ENCODE measurements at places on chromosomes 11 and 22. TPM values are rescaled to one million over a fixed set of nuclear protein-coding genes. Genes with fewer than 3 reads are reported as not detected.

DNA sequence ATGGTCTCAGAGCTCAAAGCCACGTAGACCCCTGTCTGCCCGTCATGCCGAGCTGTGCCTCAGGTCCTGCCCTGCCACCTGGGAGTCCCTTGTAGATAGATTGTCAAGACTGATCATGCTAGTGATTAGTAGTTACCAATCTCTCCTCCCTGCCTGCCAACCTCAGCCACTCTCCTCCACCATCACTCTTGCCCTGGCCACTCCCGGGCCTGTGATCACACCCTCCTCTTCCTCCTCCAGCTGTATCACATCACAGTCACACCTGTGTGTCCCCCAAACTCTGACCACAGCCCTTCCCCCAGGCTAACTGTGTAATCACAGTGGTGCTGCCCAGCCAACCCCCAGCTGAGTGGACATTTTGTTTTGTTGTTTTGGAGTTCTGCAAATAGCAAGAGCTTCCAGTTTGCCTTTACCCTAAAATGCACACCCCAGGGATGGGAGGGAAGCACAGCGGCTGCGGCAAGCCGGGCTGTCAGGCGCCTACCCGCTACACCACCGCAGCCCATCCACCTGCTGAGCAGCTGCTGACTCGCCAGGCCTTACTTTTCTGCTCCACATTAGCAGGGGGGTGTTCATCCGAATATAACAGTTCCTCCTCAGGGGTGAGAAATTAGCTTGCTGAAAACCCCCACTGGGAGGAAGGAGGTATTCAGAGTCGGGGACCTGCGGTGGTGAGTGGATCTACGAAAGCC is 45.8 kb downstream of the LRFN4 start:
- ATAC-seq, result no peak

- no peak for ATAC-seq
Measured at GRCh38 chr11:22508665-22509064, 117.0 kb downstream of the FANCF start.

DNA sequence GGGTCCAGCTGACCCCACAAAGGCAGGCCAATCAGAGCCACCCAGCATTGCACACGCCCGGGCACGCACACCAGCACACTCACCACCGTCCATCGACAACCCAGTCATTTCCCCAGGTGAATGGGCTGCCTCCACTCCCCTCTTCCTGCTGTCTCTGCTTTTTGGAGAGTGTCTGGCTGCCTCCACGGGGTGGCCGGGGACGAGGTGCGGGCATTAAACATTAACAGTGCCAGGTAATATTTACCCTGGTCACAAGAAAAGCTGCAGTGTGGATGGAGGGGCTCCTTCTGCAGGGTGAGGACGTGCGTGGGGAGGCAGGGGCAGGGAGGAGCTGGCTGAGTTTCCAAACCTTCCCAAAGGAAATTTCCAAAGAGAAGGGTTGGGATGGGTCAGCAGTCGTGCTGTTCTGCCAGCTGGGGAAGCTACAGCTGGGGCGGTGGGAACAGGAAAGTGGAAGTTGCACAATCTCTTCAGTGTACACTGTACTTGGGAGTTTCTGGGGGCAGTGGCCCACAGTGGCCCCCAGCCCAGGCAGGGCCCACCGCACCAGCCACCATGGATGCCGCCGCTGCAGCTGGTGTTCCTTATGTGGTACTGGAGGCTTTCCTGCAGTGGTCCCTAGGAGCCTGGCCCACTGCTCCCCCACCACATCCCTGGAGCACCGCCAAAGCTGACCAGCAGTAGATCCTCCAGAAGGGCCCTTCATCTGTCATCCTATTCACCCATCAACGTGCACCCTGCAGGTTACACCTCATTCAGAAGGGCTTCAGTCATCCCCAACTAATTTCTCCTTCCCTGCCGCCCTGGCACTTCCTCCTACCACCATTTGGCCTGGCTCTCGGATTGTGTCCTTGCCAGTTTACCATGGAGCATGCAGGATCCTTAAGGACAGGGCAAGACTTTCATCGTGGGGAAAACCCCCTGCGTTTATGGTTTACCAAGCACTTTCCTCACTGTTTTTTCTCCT is at the start of gene FXYD2:
Gene FXYD2, minus strand, starts transcription at position 174 of the 967 bp plus-strand sequence. Its CDS starts 66 bp downstream, at position 108.
- ATAC-seq, result no peak

GRCh38 chr11:2912498-2912897 is 16.7 kb downstream of the PHLDA2 start:
- peak; percentile 44 for ATAC-seq

DNA sequence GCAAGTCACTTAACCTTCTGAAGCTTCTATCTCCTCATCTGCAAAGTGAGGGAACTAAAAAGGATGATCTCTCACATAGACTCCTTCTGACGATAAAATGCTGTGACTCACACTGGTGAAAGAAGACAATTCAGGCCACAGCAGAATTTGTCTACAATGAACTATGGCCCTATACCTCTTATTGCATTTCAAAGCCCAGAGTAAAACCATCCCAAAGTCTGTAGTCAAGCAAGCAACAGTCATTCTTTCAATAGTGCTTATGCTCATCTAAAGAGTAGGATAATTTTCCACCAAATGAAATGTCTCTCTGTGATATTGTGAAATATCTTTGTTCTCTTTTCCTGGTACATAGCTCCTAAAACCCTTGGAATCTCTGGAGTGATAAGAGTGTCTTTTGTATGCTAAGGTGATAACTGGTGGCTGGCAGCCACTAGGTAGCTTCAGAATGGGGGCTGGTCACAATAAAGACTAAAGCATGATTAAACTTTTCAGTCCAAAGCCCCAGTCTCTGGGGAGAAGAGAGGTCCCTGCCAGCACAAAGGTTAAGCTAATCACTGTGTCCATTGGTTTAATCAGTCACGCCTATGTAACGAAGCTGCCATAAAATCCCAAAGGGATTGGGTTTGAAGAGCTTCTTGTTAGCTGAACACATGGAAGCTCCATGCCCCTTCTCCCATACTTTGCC is 30.8 kb downstream of the SYTL2 start:
- peak; percentile 57 for ATAC-seq

- ATAC-seq, result peak; percentile 84
Measured at GRCh38 chr11:118295815-118296454, 8.6 kb upstream of the CD3E start.

DNA sequence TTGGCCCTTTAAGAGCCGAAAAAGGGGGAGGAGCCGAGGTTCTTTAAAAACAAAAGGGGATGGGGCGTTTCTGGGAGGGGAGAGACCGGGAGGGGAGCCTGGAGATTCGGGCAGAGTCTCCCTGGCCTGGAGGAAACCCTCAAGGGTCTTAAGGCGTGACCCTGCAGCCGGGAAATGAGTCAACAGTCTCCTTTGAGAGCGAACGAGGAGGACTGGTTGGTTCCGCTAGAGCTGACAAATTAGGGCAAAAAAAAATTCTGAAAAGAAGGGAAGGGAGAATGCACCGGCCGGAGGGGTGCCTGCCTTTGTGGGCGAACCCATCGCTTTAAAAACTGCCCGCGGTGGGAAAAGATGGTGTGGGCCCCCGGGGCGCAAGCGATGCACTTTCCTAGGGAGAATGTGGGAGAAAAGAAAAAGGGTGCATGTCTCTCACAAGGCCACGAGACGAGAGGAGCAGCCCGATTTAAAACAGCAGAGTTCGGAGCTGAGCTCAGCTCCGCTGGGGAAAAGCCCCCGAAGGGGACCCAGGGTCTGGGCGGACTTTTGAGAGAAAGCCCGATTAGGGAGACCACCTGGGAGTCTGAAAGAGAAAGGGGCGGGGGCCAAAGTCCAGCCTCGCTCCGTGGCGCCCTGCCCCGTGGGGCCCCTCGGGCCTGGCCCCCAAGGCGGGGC is 874 bp downstream of the ZFTA start:
- ATAC-seq, result peak; percentile 34

- ATAC-seq, result no peak
Measured at GRCh38 chr22:22847241-22847640, 40.4 kb upstream of the IGLL5 start.

GRCh38 chr22:36358533-36359469 is 29.0 kb downstream of the MYH9 start:
- peak; percentile 46 for ATAC-seq

DNA sequence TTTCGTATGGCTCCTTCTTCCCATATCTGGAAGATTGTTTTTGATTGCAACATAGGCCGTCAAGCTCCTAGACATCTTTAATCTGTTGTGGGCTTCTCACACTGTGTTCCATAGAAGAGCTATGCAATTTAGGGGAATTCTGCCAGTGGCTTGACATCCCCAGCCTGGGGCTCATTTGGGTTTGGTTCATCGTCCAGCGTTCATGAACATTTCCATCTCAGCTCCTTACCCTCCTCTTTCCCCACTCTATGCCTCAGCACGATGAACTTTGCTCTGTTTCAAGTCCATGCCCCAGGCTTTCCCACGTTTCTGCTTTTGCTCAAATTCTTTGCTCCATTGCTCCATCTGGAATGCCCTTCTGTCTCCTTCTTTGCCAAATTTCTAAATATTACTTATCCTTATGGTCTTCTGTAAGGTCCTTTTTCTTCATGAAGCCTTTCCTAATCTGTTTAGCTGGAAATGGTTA is 26.1 kb upstream of the CLMP start:
- no peak for ATAC-seq

DNA sequence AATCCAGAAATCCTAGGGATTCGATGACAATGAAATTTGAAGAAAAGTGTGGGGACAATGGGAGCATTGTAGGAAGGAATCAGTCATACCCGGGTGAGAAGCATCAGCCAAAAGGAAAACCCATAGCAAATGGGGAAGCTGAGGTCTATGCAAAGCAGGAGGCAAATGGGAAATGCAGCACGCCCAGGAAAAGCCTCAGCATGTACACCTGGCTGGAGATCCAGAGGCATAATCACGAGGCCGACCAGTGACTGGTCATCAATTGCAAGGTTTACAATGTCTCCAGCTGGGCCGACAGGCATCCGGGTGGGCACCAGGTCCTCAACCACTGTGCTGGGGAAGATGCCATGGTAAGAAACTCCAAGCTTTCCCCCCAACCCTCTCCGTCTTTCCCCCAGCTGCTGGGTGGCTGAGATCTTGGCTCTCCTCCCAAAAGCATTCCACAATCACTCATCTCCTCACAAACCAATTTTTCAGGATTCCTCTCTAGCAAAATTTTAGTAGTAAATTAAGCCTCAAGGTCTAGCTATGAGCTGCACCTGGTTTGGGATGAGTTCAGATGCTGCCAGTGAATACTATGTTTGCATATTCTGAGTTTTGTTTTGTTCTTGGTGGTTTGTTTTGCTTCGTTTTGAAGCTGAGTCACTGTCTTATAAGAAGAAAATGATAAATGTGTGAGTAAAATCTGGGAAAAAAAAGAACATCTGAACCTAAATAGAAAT is 98.0 kb upstream of the OR5AK2 start:
- ATAC-seq, result no peak

DNA sequence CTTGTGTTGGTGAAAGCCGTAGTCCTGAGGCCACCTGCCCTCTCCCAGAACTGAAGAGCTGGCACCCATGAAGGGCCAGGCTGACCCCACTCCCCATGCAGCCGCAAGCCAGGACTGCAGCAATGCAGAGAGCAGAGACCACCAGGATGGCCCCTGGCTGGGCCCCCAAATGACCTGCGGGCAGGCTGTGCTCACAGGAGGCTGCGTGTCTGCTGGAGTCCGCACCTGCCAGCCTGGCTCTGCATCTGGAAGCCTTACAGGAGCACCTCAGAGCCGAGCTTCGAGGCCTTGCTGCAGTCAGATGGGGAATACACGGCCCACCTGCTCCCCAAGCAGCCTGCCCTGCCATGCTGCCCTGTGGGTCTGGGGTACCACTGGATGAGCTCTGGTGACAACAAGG is 1336.8 kb downstream of the TBC1D22A start:
- ATAC-seq, result no peak

- no peak for ATAC-seq
Measured at GRCh38 chr11:18696638-18697225, 1.8 kb upstream of the TMEM86A start.

DNA sequence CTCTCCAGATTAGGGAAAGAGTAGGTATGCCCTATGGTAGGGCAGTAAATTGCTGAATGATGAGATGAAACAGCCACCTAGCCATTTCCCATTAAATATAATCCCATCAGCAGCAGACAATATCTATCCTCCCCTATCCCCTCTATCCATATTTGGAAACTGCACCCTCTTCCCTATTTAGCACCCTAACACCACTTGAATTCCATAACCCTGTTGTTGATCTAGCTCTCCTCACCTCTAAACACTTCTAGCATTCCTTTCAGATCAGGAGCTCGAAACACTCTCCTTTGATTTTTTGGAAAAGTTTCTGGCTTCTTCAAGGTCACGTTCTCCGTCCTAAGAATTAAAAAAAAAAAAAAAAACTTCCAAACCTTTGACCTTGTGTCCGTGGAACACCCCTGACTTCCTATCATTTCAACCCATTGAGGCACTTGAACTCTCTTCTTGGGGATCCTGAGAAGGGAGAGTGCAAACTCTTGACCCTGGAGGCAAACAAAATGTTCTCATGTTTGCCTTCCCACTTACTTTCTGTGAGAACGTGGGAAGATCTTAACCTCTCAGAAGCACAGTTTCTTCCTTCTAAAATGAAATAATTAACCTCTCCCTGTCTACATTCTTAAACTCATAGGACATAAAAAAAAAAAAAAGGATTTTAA is 19.0 kb downstream of the TRIM5 start:
- no peak for ATAC-seq

GRCh38 chr11:23336961-23337360 is 476.7 kb upstream of the CCDC179 start:
- ATAC-seq, result no peak

- no peak for ATAC-seq
Measured at GRCh38 chr22:45434981-45435380, 21.5 kb downstream of the RIBC2 start.

DNA sequence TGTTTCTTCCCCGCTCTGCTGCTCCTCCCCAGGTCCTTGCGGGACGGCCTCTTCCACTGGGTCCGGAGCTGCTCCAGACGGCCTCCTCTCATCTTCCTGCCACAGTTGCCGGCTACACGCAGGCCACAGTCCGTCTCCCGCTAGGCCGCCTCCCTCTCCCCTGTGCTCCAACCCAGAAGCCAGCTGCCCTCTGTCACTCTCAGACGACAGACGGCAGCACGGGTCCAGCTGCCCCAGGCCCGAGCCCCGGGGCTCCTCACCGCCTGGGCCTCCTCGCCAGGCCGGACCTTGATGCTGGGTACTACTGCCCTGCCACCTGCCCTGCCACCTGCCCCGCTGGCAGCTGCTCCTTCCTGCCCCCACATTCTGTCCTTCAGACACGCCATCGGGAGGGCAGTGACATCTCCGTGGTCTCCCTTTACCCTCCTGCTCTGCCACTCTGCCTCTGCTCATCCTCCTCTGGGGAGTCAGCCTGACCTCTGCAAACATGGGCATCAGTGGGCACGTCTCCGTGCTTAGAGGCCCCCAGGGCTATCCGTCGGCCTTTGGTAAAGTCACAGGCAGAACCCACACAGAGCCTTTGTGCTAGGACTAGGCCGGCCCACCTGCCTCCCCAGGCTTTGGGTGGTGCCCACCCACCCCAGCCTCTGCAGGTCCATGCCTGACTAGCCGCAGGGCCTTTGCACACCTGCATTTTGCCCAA is 43.1 kb upstream of the TH start:
- ATAC-seq, result no peak

- no peak for ATAC-seq
Measured at GRCh38 chr11:2547806-2548205, 103.0 kb downstream of the KCNQ1 start.

- ATAC-seq, result no peak
Measured at GRCh38 chr11:68946416-68947090, 34.2 kb downstream of the MRGPRD start.

The A4GALT gene
- 0.19 TPM for total RNA-seq

The MYOD1 gene
- not detected for total RNA-seq

The SMC1B gene
- 0.43 TPM for total RNA-seq
